NCI-H1436 (cell line): ENCODE measurements at places on chromosomes 2 and 18.

- no peak for DNase-seq
These were observed 168.4 kb downstream of the EIPR1 start for GRCh38 chr2:3209258-3209657.

DNA sequence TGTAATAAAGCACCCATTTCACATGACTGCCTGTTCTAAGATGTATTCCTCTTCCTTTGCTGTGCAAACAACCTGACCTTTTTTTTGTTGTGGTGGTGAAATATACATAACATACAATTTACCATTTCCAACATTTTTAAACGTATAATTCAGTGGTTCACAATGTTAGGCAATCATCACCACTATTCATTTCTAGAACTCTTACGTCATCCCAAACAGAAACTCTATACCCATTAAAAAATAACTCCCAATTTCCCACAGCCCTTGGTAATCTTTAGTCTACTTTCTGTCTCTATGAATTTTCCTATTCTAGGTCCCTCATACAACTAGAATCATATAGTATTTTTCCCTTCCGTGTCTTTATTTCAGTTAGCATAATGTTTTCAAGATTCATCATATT, 36.7 kb downstream of the RND3 start:
- no peak for DNase-seq

DNA sequence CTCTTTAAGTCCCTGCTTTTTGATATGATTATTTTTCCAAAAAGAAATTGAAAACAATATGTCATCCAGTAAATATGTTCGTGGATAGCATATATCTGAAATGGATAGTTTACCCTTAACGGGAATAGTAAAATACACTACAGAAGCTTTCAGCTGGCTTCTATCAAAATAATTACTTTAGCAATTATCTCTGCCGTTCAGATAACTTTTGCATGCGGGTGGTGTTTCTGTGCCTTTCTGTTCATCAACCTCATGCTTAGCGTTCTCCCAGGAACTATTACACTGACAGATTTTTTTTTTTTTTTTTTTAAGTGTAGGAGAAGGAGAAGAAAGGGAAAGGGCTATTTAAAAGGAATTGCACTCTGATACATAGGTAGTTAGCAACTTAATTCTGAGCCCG, 53.6 kb downstream of the TSHZ1 start:
- no peak for DNase-seq

- DNase-seq: no peak
These were observed 20.8 kb upstream of the TNS1 start for GRCh38 chr2:218023636-218024035.

GRCh38 chr2:189008555-189009262, 34.5 kb downstream of the COL3A1 start:
- DNase-seq: no peak

- DNase-seq: no peak
These were observed 24.0 kb upstream of the GALNT5 start for GRCh38 chr2:157233506-157233905.

- DNase-seq: no peak
These were observed 119.5 kb downstream of the ACTR3 start for GRCh38 chr2:114009205-114009944.

DNA sequence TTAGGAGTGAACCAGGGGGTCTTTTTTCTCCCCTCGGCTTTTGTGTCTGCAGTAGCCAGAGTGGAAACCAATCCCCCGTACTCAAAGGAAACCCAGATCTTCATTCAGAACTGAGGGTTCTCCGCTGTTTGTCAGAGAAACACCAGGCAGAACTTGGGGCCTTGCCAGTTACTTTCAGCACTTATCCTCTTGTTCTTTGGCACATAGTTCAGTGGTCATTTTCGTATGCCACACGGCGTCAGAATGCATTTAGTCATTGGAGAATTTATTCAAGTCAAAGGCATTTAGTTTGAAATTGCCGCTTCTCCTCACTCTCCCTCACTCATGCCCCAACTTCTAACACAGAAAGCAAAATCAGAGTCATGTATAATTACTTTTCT, 102.9 kb downstream of the CABLES1 start:
- DNase-seq: no peak

DNA sequence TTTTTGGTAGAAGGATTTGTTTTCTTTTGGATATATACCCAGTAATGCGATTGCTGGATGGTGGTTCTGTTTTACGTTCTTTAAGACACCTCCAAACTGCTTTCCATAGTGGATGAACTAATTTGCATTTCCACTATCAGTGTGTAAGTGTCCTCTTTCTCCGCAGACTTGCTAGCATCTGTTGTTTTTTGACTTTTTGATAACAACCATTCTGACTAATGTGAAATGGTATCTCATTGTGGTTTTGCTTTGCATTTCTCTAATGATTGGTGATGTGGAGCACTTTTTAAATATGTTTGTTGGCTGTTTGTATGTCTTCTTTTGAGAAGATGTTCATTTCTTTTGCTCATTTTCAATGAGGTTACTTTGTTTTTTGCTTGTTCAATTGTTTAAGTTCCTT, 260.9 kb upstream of the CWC22 start:
- no peak for DNase-seq

DNA sequence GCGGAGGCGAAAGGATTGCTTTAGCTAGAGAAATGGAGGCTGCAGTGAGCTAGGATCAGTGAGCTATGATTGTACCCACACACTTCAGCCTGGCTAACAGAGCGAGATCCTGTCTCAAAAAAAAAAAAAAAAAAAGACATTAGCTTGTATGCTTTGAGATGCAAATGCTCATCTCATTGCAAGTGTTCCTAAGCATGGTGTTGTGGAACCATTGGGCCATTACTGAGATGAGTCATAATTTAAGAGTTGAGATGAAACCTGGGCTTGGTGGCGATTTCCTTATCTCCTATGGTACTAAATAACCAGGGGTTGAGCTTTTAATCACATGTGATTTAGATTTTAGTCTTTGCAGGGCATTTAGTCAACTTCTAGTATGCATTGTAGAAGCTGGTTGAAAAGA, 2.2 kb downstream of the PLEKHA3 start:
- no peak for DNase-seq

DNA sequence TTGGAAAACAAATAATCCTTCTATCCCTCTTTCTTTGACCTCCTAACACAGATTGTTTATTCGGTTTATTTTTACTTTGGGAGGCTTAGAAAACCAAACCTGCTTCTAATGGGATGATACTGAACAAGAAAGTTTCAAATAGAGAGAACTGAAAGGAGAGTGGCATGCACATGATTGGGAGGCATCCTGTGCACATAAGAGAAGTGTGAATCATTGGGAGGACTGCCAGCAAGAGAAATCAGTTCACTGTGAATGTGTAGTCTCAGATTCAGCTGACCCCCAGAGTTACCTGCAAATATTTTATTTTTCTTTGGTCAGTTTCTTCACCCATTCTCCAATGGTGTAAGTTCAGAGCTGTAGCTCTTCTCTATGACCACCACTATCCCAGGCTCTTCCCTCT, 1363.2 kb upstream of the ACVR2A start:
- no peak for DNase-seq

DNA sequence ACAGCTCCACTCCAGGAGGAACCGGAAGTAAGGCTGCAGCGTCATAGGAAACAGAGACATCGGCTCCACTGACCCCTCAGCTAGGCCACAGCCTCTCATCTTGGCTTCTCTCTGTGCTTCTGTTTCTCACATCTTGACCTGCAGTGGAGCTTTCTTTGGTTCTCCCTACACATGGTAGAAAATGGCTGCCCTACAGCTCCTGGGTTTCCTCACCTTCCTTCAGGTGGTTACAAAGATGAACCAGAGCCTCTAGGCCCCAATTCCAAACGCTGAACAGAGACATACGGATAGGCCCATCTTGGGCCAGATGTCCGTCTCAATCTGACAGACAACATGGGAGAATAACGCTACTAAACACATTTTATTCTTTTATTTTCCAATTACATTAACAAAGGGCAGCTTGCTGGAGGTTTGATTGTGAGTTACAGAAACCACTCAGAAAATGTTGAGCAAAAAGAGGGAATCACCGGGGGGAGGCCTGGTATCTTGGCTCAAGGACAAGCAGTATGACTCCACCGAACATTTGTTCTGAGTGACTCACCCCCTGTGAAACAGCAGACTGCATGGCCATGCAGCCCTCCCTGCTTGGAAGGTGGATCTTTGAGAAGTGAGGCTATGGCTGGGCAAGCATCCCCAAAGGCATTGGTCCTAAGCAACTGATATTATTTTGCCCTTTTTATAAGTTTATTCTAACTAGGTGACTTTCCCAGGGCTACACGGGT, 303.5 kb downstream of the CDCA7 start:
- DNase-seq: no peak

DNA sequence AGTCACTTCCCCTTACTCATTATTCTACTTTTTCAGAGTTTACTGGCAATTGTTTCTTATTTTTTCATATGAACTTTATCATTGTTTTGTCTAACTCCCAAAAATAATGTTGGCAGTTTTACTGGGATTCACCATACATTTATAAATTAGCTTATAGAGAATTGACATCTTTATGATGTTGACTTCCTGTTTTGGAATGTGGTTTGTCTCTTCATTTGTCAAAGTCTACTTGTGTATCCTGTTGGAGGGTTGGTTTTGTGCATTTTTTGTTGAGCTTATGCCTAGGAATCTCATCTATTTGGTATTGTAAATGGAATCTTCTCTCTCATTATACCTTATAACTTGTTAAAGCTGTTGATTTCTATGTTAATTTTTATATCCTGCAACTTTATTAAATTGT, 16.4 kb downstream of the EPC2 start:
- DNase-seq: no peak

DNA sequence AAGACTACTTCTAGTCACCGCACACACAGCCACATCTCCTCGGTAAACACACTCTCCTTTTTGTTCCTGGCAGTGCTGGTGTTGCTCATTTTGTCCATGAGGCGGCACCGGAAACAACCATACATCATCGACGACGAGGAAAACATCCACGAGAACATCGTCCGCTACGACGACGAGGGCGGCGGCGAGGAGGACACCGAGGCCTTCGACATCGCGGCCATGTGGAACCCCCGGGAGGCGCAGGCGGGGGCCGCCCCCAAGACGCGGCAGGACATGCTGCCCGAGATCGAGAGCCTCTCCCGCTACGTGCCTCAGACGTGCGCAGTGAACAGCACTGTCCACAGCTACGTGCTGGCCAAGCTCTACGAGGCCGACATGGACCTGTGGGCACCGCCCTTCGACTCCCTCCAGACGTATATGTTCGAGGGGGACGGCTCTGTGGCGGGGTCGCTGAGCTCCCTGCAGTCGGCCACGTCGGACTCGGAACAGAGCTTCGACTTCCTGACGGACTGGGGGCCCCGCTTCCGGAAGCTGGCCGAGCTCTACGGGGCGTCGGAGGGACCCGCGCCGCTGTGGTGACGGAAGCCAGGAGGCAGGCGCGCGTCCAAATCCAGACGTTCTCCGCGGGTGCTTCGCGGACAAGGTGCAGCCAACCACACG, 221.0 kb downstream of the CDH20 start:
- DNase-seq: no peak
